ENCODE measurements at places on chromosomes 3 and 15. TPM values are rescaled to one million over a fixed set of nuclear protein-coding genes. Genes with fewer than 3 reads are reported as not detected.

Gene MFGE8
- total RNA-seq = 287 TPM

Gene ST8SIA2
- total RNA-seq = 2.4 TPM

Gene LDHAL6B
- total RNA-seq = not detected

Gene SLC35G2
- total RNA-seq = 3.8 TPM

GRCh38 chr15:78982736-78983135, 37.9 kb upstream of the CTSH start:
- DNase-seq = no peak

GRCh38 chr3:69384326-69384725, 1.6 kb downstream of the FRMD4B start:
- DNase-seq = no peak

DNA sequence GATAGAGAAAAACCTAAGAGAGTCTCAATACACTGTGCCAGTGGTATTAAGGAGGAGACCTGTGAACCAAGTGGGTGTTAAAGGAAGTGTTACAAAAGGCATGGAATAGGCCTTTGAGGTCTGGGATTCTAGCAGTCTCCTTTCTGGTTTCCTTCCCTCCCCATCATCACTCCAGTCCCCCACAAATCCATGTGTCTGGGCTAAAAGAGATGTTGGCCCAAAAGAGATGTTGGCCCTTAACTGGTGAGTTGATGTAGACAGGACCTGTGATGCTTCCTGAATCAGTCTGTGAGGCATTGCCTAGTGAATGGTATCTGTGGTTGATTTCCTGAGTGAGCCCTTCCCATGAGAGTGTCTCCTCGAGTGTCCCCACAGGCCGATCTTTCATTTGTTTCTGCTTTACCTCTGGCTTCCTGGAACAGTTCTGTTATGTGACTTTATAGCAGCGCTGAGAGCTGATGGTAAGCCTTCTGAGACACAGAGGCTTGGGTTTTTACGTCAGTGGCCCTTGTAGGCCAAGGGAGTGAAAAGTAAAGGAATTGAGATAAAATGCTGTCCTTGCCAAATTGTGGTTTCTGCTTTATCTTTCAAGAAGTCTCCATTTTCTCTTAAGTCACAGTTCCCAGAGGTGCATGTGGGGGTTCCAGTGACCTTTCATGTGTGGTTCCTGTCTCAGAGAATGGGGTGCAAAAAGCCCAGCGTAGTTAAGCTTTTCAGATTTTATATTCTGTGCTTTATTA, 87.8 kb downstream of the KLHL25 start:
- no peak for DNase-seq

DNA sequence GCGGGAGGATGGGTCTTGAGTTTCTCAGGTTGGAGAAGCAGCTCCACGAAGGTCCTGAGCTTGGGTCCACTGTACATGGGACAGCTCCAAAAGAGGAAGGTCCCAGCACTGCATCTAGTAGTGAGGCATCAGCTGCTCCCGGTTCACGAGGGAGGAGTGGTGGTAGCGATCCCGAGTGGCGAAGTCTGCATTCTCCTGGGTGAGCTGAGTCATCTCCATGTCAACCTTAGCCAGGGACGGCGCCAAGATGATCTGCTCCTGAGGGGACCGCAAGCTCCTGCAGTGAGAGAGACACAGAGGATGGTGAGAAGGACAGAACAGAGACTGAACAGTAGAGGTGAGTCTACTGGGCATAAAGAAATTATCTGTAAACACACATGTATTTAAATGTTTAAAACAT, 28.0 kb upstream of the HEG1 start:
- DNase-seq = no peak

DNA sequence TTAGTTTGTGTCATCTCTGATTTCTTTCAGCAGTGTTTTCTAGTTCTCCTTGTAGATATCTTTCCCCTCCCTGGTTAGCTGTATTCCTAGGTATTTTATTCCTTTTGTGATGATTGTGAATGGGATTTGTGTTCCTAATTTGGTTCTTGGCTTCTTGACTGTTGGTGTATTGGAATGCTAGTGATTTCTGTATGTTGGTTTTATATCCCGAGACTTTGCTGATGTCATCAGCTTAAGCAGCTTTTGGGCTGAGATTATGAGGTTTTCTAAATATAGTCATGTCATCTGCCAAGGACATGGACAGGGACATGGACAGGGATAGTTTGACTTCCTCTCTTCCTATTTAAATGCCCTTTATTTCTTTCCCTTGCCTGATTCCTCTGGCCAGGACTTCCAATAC, 35.8 kb downstream of the MYO9A start:
- no peak for DNase-seq

GRCh38 chr3:72892081-72892775, 4.4 kb downstream of the GXYLT2 start:
- DNase-seq = no peak

DNA sequence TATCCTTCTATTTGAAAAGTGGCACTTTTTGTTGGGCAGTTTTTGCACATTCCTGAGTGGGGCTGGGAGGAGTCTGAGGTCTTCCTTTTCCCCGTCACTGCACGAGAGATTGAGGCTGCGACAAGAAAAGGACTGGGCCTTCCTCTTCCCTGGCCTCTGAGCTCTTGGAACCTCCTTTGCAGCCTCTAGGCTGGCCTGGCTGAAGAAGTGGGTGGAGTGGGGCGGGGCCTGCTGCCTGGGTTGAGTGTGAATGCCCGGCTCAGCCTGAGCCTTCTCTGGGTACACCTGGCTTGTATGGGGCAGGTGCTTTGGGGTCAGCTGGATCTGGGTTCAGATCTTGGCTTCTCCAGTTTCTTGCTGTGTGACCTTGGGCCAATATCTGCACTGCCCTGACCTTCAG, 43.1 kb downstream of the PLXNA1 start:
- no peak for DNase-seq

- DNase-seq = no peak
Measured at GRCh38 chr3:122519693-122520092, 5.0 kb upstream of the KPNA1 start.
